ENCODE measurements at places on chromosomes 12 and 14.
A peak's percentile ranks its signal among the peaks of the same experiment; 100 is the strongest.

DNA sequence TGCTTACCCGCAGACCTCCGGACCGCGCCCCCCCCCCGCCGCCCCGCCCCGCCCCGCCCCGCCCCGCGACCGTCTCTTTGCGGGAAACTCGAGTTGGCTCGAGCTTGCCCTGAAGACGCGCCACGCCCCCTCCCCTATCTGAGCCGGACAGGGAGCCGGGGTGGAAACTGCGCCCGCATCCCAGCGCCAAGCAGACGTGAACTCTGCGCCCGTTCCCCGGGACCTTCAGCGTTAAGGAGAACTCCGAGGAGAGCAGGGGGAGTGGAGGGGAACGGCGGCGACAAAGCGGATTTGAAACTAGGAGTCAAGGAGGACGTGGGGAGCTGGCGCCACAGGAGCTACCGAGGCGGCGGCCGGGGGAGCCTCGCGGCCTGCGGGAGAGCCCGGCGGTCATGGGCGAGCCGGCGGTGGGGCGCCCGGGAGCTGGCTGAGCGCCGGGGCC is at the start of gene KCNK13:
Gene KCNK13, plus strand, starts transcription at position 310 of the 442 bp plus-strand sequence. CDS start 212 bp downstream, outside the sequence.
- no peak for DNase-seq

- DNase-seq: peak; percentile 36
These were observed 653.9 kb upstream of the TBX3 start for GRCh38 chr12:115337693-115338543.

DNA sequence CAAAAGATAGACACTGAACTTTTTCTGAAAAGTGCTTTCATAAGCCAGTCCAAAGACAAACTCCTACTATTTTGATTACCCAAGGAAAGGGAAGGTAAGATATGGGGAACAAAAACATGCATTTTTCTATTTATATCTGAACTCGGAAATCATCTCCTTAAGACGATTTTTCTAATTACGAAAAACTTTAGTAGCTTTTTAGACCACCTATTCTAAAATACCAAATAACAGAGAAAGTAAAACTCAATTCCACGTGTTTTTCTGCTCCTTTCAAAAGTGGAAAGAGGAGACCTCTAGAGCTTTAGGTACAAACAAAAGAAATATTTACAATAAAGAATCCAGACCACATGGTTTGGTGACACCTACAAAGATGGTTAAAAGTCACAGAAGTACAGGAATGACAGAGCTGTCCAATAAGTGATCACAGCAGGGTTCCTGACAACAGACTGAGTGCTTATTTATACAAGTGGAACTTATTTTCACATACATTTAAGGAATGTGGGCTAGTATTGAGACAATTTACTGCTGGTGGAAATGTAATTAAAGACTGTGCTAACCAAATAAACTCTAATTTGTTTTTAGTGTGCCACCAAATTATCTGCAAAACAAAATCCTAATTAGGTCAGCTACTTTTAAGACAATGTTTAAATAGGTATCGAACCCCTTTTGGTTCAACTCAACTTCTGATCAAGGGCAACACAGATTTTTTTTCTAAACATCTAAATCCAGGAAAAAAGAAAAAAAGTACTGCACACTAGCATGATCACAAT is 2.4 kb downstream of the LRIG3 start:
- DNase-seq: peak; percentile 57

DNA sequence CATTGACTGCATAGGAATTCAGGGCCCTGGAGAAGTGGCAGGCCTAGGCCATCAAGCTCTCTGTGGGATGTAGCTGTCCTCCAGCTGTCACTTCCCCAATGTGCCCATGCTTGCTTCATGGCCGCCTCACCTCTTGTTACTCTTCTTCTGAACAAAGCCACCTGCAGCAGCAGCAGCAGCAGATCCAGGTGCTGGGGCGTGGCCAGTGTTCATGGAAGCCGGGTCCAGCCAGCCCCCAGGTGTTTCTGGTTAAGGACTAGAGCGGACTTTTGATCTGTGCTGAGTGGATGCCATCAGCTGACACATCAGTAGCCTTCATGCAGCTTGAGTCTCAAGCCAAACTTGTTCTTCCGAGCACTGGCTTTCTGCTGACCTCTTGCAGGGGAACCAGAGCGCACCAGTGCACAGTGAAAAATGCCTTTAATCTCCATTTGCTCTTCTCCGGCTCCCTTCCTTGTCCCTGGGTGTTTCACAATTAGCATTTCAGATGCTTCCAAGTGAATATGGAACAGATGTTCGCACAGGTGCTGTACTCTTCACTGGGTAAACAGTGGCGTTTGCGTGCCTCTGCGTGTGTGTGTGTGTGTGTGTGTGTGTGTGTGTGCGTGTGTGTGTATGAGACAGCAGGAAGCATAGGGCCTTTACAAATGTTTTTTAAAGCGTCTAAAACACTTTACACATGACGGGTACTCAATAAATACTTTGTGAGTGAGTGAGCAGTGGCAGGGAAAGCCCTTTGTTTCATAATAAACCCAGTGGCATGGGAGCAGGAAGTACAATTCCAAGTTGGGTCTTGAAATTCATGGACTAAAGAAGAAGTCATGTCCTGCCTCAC is 20.1 kb downstream of the TPCN1 start:
- DNase-seq: peak; percentile 96

DNA sequence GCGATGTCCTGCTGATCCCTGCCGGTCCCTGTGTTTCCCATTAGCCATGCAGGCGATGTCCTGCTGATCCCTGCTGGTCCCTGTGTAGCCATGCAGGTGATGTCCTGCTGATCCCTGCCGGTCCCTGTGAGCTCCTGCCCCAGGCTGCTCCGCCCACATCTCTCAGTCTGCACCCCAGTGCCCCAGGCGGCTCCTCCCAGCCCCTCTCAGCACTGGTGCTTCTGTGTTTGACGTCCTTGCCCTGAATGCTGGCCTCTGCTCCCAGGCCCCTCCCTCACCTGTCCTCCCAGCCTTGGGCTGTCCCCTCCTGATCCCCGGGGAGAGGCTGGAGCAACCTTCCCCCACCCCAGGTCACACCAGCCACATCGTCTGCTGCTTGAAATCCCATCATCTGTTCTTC is 41.4 kb upstream of the TEX22 start:
- no peak for DNase-seq

- DNase-seq: no peak
These were observed 20.2 kb downstream of the TMEM106C start for GRCh38 chr12:47983541-47984115.

DNA sequence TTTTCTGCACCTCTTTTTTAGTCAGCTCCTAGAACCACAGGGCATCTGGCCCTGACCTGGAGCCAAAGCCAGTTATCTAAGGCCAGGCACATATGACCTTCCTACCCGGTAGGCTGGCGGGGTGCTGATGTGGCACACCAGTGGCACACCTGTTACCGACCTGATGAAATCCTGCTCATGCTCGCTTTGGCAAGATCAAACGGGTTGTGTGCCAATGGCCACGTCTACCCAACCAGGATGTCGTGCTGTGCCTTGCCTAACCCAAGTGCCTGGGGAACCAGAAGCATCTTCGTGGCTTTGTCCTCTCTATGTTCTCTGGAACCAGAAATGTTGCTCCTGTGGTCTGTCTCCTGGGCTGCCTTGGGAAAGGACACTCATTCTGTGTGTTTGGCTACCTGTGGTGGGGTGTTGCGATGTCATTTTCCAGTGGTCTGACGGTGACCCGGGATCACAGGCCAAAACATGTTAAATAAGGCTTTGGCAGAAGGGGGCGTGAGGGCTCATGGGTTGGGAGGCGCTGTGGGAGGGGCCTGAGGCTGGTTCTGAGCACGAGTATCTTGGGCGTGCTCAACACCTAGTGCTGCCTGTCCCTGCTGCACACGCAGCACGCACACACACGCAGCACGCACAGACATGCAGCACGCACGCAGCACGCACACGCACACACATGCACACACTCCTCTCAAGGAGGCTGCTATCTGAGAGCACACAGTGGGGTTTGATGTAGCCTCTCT is 27.9 kb downstream of the CCNK start:
- DNase-seq: no peak

GRCh38 chr12:52698651-52699340 is 4.5 kb downstream of the KRT77 start:
- no peak for DNase-seq

- no peak for DNase-seq
These were observed 125.8 kb upstream of the TMPO start for GRCh38 chr12:98389593-98389992.

- no peak for DNase-seq
These were observed 1044.8 kb downstream of the BCL11B start for GRCh38 chr14:98227000-98227726.

DNA sequence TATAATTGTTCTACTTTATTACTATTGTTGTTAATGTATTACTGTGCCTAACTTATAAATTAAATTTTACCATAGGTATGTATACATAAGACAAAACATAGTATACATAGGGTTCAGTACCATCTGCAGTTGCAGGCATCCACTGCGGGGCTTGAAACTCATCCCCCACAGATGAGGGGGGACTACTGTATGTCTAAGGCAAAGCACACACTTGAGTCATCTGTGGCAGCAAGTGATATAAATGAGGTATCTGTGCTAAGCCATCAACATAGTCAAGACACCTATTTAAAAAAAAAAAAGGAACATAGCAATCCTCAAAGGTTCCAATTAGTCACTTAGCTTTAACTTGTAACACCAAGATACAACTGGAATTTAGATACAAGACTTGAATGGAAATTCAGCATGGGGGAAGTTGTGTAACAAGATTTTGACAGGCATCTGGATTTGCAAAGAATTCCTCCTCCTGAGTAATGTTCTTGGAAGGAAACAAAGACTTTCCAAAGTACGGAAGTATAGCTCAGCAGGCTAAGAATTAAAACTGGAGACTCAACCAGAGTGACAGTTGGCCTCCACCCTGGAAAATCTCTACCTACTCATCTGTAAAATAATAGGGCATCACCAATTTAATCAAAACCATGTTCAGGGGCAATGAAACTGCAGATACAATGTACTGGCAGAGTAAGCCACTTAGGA is 14.9 kb downstream of the DCAF5 start:
- DNase-seq: no peak

GRCh38 chr12:62899568-62900390 is 35.2 kb downstream of the PPM1H start:
- no peak for DNase-seq

GRCh38 chr14:70724944-70725343 is 83.2 kb downstream of the TTC9 start:
- DNase-seq: no peak

Measured in kidney glomerular epithelial cell (primary cell).